ENCODE measurements at places on chromosomes 2 and 18.

GRCh38 chr18:49980896-49981295 is 167.6 kb upstream of the ACAA2 start:
- no peak for DNase-seq

GRCh38 chr18:51739044-51739666 is 541.7 kb upstream of the MEX3C start:
- DNase-seq: no peak

DNA sequence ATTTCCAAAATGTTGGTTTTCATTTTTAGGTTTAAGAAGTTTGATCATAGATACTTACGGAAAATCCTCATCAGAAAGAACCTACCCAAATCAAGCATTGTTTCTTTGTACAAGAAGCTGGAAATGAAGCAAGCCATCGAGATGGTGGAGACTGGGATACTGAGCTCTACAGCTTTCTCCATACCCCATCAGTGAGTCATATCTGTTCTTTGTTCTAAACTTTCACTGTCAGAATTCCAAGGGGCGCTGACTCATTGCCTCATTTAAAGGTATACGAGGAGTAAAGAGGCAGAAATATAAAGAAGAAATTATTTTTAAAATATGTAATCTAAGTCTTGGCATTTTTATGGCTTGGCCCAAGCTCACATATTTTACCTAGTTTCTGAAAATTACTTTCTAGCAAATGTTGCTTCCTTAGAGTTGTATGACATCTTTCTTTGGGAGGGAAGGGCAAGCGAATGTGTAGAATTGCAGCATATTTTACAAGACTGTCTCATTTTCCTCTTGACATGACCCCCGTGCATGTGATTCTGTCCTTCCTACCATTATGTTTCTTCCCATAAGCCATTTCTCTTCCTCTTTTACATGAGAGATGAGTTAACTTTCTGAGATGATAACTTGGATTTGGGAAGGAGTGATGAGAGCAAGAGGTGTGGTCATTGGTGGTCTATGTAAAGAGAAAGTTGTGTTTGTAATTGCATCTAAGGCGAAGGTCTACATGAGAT is 41.2 kb downstream of the SLC9A4 start:
- no peak for DNase-seq

DNA sequence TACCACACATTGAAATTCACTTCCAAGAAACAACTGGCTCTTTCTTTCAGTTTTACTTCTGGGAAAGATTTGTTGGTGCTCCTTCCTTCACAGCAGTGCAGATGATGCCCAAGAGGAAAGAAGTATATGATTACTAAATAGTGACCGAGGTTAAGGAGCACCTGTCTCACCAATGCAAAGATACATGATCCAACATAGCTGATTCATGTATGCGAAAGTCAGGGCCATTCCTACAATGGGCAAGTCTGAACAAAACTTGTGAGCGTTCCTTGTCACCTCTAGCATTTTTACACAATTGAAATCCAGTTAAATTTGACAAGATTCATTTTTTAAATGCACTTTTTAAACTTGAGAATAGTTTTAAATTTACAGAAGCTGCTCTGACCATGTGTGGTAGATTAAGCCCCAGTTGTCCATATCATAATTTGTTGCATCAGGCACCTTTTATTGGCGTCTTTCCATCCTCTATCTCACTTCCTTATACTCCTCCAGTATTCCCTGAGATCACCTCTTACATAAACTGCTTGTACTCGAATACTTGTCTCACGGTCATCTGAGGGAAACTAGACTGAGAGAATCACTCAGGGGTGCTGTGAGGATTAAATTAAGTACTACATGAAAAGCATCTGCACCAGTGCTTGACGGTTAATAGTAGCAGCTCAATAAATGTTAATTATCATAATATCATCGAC is 438.8 kb upstream of the CDH20 start:
- DNase-seq: no peak

DNA sequence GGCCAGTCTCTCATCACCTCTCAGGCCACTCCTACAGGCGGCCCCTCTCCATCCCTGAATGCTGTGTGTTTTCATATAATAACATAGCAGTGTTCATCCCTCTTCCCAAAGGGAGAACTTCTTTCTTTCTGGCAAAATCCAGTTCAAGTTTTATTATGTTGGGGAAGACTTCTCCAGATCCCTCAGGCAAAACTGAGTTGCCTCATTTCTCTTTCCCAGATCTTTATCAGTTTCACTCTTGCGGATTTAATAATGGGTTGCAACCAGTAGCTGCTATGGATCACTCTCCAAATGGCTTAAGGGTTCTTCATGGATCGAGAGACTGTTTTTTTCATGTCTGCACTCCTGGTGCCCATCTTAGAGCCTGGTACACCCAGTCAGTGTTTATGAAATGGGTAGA is 129.9 kb downstream of the FHOD3 start:
- DNase-seq: no peak

DNA sequence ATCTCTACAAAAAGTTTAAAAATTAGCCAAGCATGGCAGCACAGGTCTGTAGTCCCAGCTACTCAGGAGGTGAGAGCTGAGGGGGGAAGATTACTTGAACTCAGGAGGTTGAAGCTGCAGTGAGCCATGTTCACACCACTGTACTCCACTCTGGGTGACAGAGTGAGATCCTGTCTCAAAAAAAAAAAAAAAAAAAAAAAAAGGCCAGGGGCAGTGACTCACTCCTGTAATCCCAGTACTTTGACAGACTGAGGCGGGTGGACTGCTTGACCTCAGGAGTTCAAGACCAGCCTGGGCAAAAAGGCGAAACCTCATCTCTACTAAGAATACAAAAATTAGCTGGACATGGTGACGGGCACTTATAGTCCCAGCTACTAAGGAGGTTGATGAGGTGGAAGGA is 37.0 kb downstream of the PUM2 start:
- no peak for DNase-seq

DNA sequence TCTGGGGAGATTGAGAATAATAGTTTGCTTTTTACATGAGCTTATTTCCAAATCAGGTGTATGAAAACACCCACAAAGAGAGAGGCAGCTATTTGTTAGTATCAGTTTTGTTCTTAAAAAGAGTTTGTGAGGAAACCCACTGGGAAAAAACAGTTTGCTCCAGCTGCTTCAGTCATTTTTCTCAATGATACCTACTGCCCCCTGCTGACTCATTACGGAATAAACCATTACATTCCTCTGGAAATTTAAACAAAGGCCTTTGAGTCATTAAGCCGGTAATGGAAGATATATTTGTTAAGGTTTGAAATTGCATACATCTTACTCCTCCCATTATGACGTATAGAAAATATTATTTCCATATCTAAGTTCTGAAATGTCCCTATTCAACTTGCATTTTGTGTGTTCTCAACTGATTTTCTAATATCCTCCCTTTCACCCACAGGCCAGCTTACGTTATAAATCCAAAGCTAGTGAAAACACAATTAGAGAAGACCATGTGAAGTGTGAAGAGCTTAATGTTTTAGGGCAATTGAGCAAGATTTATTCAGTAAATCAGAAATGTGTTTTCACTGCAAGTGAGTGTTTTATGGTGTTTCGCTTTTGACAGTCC is 761.6 kb downstream of the DSC3 start:
- DNase-seq: no peak

All from stimulated activated CD4-positive, alpha-beta T cell treated with anti-CD3 and anti-CD28 coated beads, Interleukin-1b, Interleukin-23, amount 100 ng/mL, for 48 hours (primary cell).